ENCODE measurements at places on chromosomes 16 and 17.
A peak's percentile ranks its signal among the peaks of the same experiment; 100 is the strongest.

GRCh38 chr17:72376526-72377345 lies 255.9 kb downstream of the SOX9 start:
- peak; percentile 36 for DNase-seq

- DNase-seq = no peak
These were observed 232.2 kb downstream of the ZNF423 start for GRCh38 chr16:49623501-49624266.

GRCh38 chr16:28923652-28924398 lies 1.2 kb downstream of the RABEP2 start:
- DNase-seq = no peak

DNA sequence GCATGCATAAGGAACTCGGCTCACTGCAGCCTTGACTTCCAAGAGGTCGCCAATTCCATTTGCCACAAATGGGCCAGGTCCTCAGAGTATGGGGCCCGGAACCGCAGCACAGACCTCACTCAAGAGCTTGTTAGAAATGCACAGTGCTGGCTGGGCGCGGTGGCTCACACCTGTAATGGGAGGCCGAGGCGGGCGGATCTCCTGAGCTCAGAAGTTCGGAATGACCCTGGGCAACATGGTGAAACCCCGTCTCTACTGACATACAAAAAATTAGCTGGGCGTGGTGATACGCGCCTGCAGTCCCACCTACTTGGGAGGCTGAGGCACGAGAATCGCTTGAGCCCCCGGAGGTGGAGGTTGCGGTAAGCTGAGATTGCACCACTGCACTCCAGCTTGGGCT lies 19.6 kb upstream of the N4BP1 start:
- no peak for DNase-seq

DNA sequence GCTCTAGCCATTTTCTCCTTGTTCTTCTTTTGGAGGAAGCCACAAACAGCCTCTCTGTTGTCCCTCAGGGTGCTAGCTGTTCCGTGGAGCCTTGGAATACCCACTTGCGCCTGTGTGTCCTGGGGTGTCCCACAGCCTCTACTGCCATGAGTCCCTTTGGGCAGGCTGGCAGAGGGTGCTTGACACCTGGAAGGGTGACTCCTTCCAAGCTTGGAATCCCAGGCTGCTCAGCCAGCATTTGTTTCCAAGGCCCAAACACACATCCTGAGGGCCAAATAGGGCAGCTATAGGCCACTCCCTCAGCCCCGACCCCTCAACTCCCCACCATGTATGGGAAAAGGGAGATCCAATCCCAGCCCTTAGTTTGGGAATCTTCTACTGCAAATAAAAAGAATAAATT lies 14.9 kb downstream of the ZNHIT3 start:
- no peak for DNase-seq

DNA sequence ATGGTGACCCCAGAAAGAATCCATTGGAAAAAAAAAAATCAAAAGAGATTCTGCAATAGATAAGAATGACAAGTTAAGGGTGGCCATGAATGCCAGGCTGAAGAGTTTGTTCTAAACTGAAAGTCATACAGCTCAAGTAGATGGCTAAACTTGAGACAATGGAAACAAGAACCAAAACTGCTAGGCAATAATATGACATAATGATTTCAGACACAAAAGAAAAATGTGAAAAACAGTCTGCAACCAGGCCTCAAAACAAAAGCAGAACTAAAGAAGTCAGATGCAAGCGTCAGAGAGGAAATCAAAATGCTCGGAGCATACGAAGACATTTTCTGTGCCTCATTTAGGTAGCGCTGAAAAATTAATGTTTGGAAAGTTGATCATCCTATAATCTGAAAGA lies 54.4 kb upstream of the YPEL2 start:
- DNase-seq = no peak

DNA sequence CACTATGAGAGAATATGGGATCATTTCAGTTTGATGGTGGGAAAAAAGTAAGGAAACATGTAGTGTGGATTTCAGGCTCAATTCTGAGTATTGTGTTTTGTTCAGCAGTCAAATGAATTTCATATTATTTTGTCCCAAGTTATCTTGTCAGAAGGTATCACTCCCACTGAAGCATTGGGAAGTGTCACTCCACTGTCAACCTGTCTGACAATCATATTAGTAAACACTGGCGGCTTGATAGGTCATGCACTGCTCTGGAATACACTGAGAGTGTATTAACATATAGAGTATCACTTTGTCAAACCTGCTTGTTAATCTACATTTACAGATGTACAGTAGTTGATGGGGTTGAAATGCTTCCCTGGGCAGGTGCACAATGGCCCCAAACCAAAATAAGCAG lies 203.6 kb downstream of the HS3ST3A1 start:
- DNase-seq = no peak

DNA sequence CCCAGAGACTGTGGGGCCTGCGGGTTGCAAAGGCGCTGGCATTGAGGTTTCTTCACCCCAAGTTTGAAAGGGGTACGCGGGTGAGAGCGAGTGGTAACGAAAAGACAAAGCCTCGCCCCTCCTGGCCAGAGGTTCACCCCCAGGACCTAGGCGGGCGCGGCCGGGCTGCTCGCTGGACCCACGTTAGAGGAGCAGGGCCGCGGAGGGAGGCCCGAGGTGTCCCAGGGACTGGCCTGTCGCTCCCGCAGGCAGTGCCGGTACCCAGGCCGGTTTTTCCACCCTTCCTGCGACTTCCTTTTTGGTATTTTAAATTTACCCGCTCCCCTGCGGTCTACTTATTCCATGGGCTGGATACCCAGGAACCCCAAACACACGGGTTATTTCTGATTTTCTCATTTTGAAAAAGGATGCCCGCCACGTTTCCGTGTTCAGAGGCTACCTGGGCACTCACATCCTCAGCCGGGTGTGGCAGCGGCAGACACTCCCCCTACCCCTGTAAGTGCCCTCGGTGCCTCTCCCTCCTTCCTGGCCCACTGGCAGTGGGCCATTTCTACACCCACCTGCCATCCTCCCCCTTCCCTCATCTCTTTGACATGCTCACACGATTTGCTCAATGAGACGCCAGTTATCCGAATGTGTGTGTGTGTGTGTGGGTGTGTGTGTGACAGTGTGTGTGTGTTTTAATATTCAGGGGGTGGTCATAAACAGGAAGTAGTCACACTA lies 1.6 kb upstream of the FOXL1 start:
- DNase-seq = no peak

DNA sequence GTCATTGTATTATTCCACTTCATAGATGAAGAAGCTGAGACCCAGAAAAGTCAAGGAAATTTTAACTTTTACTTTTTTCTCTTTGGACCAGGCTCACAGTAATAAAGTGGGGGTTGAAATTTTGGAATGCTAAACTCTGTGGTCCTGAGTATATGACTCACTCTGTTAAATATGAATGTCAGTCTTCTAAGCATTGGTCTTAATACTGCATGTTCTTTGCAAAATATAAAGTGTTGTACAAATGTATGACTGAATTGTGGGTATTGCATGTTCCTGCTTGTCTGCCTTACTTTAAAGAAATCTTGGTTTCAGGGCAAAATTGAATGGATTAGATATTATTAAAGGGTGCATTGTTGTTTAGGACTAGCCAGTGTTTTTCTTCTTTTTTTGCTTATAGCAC lies 950.8 kb upstream of the GOT2 start:
- DNase-seq = no peak

GRCh38 chr17:12089809-12090384 lies 69.2 kb downstream of the MAP2K4 start:
- peak; percentile 3 for DNase-seq

DNA sequence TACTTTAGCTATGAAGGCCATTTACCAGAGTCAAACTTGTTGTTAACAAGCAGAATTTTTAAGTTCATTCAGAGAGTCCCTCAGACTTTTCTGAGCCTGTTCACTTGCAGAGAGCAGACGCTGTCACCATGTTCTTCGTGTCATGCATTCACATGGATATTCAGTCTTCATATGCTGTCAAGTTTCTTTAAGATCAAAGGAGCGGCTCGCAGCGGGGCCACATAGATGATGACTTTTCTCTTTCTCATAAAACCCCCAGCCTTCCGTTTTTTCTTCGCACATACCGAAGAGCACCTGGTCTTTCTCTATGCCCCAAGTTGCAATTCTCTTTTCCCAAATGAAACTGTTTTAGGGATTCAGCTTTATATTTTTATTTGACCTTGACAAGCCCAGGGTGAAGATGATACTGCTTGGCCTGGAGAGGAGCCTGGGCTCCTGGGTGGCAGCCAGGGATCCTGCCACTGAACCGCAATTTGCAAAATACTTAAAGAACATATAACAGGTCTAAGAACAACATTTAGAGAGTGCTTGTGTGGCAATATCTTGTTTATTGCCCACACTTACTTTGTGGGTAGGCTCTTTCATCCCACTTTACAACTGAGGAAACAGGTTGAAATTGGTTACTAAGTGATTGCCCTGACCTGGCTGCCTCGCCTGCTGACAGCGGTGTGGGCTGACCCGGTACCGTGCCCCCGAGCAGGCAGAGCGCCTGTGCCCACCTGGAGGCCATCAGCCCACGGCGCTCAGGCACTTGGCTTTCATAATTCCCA lies 22.9 kb downstream of the SEC14L1 start:
- no peak for DNase-seq

DNA sequence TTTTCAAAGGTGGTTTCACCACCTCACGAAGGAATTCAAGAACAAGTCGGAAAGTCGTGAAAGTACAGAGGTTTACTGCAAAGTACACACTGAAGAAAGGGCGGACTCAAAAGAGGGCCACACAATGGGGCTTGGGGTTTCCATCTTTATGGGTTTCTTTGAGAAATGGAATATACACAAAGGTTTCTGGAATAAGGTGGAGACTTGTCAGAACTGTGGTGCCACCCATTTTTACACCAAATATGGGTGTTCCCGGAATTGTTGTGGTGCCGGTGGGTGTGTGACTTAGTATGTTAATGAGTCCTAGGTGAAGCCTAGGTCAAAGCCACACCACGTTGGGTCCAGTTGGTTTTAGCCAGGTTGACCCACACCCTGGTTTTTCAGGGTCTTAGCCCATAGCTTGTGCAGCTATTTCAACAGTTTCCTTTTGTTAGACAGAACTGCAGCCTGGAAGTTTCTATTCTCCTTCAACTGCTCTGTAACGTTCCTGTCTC lies 567 bp upstream of the GCSH start:
- no peak for DNase-seq

- no peak for DNase-seq
These were observed 75.6 kb downstream of the AKAP1 start for GRCh38 chr17:57160624-57161023.

DNA sequence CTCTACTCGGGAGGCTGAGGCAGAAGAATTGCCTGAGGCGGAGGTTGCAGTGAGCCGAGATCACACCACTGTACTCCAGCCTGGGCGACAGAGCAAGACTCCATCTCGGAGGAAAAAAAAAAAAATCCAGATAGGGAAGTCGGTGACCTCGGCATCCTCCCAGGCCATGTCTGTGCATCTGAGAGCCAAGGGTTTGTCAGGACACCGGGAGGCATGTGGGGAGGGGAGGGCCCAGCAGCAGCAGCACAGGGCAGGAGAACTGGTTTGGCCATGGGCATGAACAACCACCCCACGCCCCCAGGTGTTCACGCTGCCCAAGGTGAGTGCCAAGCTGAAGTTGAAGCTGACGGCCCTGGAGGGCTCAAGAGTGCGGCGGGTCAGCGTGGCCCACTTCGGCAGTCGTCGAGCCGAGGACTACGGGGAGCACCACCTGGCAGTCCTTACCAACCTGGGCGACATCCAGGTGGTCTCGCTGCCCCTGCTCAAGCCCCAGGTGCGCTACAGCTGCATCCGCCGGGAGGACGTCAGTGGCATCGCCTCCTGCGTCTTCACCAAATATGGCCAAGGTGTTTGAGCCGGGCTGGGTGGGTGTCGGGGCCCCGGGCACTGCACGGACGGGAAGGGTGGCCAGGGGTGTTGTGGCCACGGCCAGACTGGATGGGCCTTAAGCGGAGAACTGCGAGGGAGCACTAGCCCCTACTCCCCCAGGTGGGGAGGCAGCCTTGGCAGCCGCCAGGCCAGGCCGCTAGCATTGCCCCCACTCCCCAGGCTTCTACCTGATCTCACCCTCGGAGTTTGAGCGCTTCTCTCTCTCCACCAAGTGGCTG lies 14.7 kb upstream of the MYO15B start:
- DNase-seq = no peak

- DNase-seq = no peak
These were observed 902 bp downstream of the KAT2A start for GRCh38 chr17:42120161-42120769.

GRCh38 chr16:11481987-11482386 lies 104.7 kb downstream of the LITAF start:
- no peak for DNase-seq

GRCh38 chr17:45702666-45703266 lies 81.4 kb upstream of the CRHR1 start:
- no peak for DNase-seq

DNA sequence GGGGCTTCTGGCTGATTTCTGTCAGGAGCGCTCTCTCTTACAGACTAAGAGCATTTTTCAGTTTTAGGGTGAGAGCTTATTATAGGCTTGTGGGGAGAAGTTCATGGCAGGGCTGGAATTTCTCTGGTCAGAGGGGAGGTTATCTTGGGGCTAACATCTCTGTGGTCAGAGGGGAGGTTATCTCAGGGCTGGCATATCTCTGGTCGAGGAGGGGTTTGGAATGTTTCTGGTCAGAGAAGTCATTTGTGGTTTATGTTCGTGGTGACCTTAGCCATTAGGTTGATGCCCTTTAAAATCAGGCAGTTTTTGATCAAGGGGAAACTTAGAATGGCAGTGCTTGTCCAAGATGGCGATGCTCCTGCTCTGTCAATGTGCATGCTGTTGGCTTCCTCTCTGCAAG lies 10.8 kb upstream of the USP31 start:
- no peak for DNase-seq

- DNase-seq = no peak
These were observed 37.4 kb downstream of the SOCS1 start for GRCh38 chr16:11218604-11218962.

DNA sequence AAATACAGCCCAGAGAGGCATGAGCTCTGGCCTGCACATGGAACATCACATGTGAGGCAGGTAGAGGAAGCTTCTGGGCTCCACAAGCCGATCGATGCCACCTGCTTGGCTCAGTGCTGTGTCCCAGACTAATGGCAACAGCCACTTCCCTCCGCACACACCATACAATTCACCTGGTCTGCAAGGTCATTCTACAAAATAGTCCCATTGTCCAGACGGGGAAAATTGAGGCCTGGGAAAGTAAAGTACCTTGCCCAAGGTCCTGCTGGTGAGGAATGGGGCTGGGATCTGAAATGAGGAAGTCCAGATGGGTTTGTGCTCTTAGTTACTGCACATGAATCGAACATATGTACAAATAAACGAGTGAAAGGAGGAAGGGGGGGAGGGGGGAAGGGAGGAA lies 88.0 kb downstream of the LITAF start:
- DNase-seq = peak; percentile 9

- no peak for DNase-seq
These were observed 565 bp downstream of the DDX52 start for GRCh38 chr17:37642681-37643080.

- no peak for DNase-seq
These were observed 9.2 kb downstream of the AXIN2 start for GRCh38 chr17:65552214-65552613.

DNA sequence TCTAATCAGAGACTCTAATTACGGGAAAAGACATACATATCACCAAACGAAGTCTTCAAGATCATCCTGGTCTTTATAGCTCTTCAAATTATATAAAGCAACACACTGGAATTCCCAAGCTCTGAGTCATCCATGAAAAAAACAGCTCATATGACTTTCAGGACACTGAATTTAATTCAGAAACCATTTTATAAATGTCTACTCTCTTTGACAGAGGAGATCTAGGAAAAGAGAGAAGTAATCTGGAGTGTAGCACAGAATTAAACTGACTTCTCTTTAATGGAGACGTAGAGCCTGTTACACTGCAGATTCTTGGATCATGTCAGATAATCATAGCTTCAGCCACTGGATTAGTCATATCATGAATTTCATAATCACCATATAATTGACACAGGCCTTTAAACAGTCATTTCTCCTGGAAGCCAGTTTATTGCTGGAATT lies 86.8 kb upstream of the WSB1 start:
- DNase-seq = no peak

Data from NCI-H2081 (cell line).